ENCODE measurements at places on chromosomes 4 and X. TPM values are rescaled to one million over a fixed set of nuclear protein-coding genes. Genes with fewer than 3 reads are reported as not detected.
A peak's percentile ranks its signal among the peaks of the same experiment; 100 is the strongest.

GRCh38 chr4:92733231-92733630 lies 429.5 kb downstream of the GRID2 start:
- no peak overlapping the region for H3K4me3 ChIP-seq
- H3K36me3 ChIP-seq, result no peaks in the 10 kb centered on the region
- H3K27me3 ChIP-seq, result no peaks in the 10 kb centered on the region

GRCh38 chr4:11344916-11345315 lies 83.8 kb downstream of the HS3ST1 start:
- no peak overlapping the region for H3K27ac ChIP-seq
- H3K4me3 ChIP-seq, result no peak overlapping the region
- DNase-seq, result no peak
- no peaks in the 10 kb centered on the region for H3K27me3 ChIP-seq
- H3K36me3 ChIP-seq, result no peaks in the 10 kb centered on the region

- no peak overlapping the region for H3K4me3 ChIP-seq
- DNase-seq, result no peak
- no peaks in the 10 kb centered on the region for H3K4me1 ChIP-seq
Measured at GRCh38 chr4:17534705-17535104, 19.7 kb downstream of the CLRN2 start.

DNA sequence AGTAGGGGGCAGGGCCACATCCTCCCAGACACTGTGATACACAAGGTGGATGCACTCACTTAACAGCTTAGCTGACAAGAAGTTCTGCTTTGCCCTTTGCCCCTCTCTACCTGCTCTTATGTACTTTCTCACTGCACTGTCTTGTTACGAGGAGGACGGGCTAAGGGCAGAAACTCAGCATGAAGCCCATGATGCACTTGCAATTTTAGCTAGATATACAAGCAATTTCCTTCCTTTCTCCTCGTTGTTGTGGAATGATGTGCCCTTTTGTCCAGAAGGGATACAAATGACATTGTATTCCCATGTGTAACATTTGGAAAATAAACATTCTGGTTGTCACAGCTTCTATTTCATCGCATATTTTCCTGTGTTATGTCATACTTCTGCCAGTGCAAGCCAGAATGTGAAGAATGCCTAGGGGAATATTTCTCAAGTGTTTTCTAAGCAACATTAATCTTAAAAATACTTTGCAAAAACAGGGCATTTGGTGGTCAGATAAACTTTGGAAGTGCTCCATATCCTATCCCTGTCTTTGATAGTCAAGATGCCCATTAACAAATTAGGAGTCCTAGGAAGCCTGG lies 47.2 kb downstream of the MAOA start:
- peaks cover 17% of the 10 kb centered on the region for H3K4me1 ChIP-seq
- H3K36me3 ChIP-seq, result no peaks in the 10 kb centered on the region
- no peak for DNase-seq
- no peak overlapping the region for H3K27ac ChIP-seq

- peaks cover 7% of the 10 kb centered on the region for H3K4me1 ChIP-seq
- H3K4me3 ChIP-seq, result no peak overlapping the region
- H3K27ac ChIP-seq, result peak overlapping the region; percentile 31
- no peaks in the 10 kb centered on the region for H3K36me3 ChIP-seq
Measured at GRCh38 chr4:153934688-153935017, 145.8 kb upstream of the SFRP2 start.

DNA sequence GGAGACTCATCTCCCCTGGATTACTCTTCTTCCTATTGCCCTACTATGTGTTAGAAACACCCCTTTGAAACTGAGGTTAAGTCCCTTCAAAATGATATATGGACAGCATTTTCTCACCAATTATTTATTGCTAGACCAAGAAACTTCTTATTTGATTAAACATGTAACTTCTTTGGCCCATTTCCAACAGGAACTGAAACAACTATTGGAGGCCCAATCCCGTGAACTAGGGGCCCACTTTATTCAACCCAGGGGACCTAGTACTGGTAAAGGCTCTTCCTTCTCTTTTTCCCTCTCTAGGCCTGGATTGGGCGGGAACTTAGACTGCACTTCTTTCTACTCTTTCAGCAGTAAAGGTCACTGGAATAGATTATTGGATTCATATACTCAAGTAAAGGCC lies 16.7 kb upstream of the COL25A1 start:
- no peaks in the 10 kb centered on the region for H3K27me3 ChIP-seq
- DNase-seq, result no peak
- H3K4me1 ChIP-seq, result no peaks in the 10 kb centered on the region

DNA sequence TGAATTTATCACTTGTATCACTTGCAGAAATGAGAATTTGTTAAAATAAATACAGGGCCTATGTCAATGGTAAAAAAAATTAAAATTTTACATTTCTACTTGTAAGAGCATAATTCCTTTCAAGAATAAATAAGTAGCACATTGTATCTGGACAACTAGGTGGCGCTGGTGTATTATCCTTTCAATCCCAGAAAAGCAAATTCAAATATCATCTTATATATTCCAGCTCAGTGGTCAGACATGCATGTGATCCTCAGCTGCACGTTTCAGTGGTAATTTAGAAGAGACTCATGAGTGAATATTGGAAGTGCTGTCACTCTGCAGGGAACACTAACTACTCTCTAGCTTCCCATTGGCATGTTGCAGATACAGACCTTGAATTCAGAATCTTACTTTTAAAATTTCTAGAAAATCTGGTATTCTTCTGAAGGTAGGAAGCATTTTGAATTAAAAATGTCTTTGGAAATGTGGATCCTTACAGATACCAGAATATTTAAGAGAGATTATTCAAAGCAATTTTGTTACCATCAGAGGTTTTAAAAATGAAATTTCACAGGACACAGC lies 1414.7 kb upstream of the TENM3 start:
- H3K27me3 ChIP-seq, result no peaks in the 10 kb centered on the region
- no peak overlapping the region for H3K27ac ChIP-seq
- DNase-seq, result no peak

Gene PNMA6E
- total RNA-seq, result not detected

Gene CCSER1
- 8.1 TPM for total RNA-seq

Gene NAA11
- total RNA-seq, result not detected

Gene GYPE
- total RNA-seq, result not detected

All from vagina (tissue), 2 donors.